ENCODE measurements at places on chromosomes 3 and 15.

DNA sequence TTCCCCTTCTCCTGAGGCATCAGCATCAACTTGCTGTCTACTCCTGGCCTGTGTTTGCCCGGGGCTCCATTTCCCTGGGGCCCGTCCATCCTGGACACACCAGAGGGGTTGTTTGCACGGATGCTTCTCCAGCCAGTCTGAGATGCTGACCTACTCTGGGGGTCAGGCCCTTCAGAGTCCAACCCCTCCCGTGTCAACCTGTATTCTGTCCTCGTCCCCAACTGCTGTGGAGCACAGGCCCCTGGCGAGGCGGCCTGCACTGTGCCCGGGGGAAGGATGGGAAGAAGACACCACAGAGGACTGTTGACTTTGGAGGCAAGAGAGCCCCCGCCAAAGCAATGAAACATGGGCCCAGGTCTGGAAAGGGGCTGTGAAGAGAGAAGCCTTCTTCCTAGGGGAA, 25.8 kb downstream of the ALS2CL start:
- no peak for DNase-seq

DNA sequence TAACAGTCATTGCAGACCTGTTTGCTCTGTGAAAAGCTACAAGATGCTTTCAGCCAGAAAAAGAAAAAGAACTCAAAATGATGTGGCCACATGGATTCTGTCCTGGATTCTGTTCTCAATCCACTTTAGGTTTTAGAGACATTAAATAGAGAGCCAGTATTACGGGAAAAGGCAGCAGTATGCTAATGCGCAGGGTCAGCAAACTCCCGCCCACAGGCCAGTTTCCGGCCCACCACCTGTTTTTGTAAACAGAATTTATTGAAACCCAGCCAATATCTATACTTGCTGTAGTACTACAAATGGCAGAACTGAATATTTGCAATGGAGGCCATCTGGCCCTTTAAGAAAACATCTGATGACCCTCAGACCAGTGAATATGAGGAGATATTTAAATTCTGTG, 416.1 kb downstream of the ERC2 start:
- no peak for DNase-seq

DNA sequence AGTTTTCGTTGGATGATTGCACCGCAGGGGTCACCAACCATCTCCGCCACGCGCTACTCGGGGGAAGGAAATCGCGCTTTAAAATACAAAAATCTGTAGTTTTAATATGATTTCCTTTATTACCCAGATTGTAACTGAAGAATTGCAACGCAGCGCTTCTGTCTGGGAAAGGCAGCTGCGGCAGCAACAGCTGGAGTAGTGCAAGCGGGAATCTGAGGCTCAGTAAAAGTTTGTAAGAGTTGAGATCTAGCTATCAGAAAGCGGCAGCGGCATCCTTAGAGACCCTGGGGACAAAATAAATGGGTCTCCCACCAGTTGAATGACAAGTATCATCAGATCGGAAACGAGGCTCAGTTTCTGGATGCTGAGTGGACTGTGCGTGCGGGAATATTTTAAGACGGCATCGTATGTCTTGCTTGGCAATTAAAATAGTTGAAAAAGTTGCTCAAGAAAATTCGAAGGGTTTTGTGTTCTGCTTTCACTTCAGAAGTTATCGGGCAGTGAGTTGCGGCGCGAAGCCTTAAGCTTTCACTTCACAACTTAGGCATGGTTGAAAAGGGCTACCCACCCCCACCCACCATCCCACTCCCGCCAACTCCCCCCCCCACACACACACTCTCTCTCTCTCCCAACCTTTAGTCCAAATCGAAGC, 2.7 kb downstream of the MECOM start:
- no peak for DNase-seq

DNA sequence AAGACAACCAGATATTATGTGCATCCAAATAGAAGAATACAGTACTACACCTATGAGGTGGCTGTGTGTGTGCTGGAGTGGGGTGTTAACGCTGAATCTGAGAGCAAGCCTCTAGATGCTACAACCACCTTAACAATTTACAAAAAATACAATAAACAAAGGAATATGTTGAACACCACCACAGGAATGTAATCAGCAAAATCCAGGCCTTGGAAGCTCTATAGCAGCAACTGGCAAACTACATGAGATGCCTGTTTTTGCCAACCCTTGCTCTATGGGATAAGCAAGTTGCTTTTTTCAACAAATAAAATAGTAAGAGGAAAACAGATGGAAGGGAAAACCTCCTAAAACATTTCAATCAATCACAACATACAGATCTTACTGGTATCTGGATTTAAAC, 23.9 kb downstream of the SLTM start:
- DNase-seq: no peak

DNA sequence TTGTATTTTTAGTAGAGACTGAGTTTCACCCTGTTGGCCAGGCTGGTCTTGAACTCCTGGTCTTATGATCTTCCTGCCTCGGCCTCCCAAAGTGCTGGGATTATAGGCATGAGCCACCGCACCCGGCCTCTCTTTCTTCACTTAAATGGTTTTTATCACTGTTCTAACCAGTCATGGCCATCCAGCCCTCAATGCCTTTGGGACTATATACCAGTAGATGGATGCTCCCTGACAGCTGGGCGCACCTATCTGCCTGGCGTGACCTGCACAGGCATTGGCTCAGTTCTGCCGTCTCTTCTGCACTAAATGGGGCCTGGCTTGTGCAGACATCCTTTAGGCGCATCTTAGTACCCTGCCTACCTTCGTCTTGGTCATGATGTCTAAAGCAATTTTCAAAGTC, 233.4 kb downstream of the ADAMTS17 start:
- DNase-seq: no peak

- DNase-seq: no peak
These were observed 39.8 kb downstream of the TUBGCP4 start for GRCh38 chr15:43410572-43411214.

- no peak for DNase-seq
These were observed 46.1 kb downstream of the KBTBD12 start for GRCh38 chr3:127961124-127961523.

DNA sequence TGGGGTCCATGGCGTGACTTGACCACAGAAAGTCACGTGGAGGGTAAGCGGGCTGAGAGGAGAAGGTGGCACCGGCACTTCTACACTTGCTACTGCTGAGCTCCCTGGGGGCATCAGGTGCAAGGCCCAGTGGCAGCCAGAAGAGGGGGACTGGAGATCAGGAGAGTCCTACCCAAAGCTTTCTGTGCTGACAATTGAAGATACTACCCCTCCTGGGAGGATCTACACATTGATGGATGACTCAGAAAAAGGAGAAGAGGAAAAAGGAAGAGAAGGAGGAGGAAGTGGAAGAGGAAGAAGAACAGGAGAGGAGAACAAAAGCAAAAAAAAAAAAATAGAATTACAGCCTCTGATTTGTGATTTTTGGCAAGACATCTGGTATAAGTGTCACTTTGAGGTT, 41.2 kb downstream of the MYO5C start:
- no peak for DNase-seq

- no peak for DNase-seq
These were observed 22.1 kb upstream of the SLC28A1 start for GRCh38 chr15:84862214-84862975.

GRCh38 chr15:34460451-34460850, 22.8 kb upstream of the GOLGA8A start:
- no peak for DNase-seq

GRCh38 chr3:12999147-13000140, 73.8 kb downstream of the IQSEC1 start:
- no peak for DNase-seq

DNA sequence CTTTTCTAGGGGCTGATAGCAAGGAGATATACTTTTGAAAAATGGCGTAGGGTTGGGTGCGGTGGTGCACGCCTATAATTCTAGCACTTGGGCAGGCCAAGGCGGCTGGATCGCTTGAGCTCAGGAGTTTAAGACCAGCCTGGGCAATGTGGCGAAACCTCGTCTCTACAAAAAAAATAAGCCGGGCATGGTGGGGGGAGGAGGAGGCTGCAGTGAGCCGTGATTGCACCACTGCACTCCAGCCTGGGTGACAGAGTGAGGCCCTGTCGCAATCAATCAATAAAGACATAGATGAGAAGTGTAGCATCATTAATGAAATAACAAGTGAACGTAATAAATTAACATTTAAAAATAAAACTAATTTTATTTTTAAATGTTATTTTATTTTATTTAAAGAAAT, 134.6 kb downstream of the SLCO3A1 start:
- DNase-seq: no peak

GRCh38 chr3:172746475-172746874, 4.1 kb upstream of the ECT2 start:
- no peak for DNase-seq
